ENCODE measurements at places on chromosomes 6 and 20.
A peak's percentile ranks its signal among the peaks of the same experiment; 100 is the strongest.

GRCh38 chr6:47403801-47404200 lies 73.8 kb upstream of the CD2AP start:
- no peak for DNase-seq

DNA sequence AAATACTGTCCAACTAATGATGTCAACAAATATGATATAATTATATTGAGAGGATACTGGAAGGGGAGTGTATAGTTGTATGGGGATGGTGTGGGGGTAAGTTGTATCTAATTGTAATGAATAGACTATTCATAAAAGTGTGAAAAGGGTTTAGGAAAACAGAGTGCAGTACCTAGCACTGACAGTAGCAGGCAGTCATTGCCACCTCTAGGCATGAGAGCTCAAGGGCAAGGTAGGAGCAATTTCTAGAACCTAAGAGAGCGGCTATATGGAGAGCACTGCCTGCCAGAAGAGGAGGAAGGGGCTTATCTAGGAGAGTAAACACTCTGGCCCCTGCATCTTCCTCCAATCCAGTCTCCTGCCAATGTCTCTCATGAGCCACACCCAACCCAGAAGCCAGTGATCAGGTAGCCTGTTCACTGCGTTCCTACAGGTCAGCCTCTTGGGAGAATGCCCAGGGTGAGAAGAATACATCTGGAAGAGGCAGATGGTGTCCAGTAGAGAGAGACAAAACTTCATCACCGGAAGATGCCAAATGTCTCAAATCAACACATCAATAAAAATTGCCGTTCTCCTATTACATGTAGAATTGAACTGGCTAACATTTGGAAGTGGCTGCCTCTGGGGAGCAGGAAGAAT lies 200.0 kb downstream of the LY86 start:
- no peak for DNase-seq

DNA sequence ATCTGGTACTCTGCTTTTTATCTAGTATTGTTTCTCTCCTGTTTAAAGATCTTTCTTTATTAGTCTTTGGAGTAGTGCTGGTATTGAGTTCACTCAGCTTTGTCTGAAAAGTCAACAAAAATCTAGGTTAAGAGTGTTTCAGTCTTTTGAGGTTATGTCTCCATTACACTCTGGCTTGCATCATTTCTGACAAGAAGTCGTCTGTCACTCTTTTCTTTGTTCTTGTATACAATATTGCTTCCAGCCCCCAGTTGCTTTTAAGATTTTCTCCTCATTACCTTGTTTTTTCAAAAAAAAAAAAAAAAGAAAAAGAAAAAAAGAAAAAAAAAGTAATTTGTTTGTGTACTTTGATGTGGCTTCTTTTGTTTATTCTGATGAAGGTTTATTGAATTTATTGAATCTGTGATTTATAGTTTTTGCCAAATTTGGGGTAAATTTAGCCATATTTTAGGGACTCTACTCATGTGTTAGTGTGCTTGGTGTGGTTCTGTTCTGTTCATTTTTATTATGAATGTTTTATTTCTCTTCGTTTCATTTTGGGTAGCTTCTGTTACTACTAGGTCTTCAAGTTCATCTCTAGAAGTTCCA lies 408.9 kb downstream of the CDKAL1 start:
- DNase-seq, result no peak

- no peak for DNase-seq
Measured at GRCh38 chr20:62298577-62299249, 4.1 kb upstream of the ADRM1 start.

- DNase-seq, result no peak
Measured at GRCh38 chr6:44539701-44540355, 152.3 kb downstream of the CDC5L start.

- peak; percentile 12 for DNase-seq
Measured at GRCh38 chr6:12957321-12958051, 240.9 kb downstream of the PHACTR1 start.

- DNase-seq, result no peak
Measured at GRCh38 chr20:47666304-47666703, 119.0 kb downstream of the SULF2 start.

- no peak for DNase-seq
Measured at GRCh38 chr6:134936476-134936875, 13.4 kb downstream of the ALDH8A1 start.

- DNase-seq, result no peak
Measured at GRCh38 chr20:32112841-32113240, 3.3 kb downstream of the TM9SF4 start.

GRCh38 chr6:100296810-100297544 lies 167.7 kb downstream of the SIM1 start:
- no peak for DNase-seq

DNA sequence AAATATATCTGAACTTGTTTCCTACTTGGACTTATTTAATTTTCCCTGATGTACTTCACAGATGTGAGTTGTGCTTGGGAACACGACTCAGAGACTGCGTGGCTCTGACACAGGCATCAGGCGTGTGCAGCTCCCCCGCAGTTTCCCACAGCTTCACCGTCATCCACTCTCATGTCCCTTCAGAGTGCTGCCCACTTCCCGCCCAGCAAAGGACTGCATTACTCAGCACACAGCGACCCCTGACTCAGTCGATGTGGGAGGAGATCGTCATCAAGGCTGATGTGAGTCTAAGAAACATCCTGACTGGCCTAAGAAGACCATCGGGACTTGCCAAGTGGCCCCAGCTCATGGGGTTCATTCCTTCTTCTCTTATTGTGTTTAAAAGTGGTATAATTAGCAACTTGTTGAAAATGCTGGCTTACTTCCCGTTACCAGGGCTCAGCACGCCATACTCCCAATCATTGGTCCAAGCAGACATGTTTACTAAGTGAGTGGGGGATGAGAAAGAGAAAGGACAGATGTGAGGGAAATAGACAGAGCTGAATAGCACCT lies 539.4 kb upstream of the JARID2 start:
- no peak for DNase-seq

DNA sequence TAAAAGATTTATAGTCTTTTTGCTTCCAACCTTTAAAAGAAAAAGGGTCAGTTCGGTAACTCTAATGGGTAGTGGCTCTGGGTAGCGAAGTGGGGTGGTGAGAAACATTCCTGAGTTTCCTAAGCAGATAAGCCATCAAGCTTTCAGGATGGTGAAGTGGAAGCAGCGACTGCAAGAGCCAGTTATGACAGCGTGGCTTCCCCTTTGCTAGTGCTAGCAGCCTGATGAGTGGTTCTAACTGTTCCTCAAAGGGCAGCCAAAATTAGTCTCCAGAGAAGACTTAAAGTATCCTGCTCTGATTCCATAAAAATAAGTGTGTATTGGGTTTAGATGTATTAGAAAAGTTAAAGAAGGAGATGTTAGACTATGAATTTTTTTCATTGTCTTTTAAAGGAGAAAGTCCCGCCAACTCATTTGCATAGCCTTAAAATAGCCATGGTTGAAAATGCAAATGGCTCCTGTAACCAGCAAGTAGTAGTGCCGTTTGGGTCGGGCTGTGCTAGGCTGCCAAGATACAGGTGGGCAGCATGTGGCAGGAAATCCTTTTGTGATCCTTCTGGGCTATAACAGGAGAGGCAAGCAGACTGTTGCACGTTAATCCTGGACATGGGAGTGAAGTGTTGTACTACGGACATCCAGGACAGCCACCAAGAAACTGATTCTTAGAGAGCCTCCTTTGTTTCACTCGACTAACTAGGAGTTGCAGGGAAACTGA lies 18.0 kb downstream of the ELOVL2 start:
- no peak for DNase-seq

DNA sequence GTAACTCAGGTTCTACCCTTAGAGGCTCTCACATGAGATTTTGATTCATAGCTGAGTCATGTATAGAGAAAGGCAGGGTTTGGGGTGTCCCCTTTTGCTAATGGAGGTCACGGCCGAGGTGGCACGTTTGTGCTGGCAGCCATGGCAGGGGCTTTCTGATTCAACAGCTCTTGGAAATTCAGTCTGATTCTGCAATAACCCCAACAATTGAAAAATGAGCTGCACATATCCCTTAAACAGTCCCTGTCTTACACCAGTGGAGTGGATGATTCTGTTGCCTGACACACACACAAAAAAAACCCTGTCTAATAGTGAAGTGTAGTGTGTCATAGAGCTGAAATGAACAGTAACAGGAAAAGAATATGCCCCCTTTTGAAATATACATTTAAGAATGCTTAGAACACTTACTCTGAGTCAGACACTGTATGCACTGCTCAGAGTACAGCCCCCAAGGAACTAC lies 40.4 kb upstream of the ARG1 start:
- DNase-seq, result no peak

DNA sequence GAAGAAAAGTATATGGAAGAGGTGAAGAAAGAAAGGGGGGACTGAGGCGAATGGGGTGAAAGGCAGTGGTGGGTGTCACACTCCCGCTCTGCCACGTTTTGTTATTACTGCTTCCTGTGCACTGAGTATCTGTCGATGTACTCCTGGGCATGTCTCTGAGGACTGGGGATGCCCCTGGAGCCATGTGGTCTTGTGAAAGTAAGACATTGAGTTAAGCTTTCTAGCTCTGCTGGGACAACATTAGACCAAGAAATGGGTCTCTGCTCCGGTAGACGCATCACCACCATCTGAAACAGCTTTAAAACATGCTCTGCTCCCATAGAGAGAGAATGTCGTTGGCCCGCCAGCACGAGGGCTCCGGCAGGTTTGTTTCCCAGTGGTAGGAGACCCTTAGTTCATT lies 40.0 kb downstream of the IRF4 start:
- no peak for DNase-seq

GRCh38 chr6:158633127-158633526 lies 11.4 kb downstream of the DYNLT1 start:
- DNase-seq, result no peak

DNA sequence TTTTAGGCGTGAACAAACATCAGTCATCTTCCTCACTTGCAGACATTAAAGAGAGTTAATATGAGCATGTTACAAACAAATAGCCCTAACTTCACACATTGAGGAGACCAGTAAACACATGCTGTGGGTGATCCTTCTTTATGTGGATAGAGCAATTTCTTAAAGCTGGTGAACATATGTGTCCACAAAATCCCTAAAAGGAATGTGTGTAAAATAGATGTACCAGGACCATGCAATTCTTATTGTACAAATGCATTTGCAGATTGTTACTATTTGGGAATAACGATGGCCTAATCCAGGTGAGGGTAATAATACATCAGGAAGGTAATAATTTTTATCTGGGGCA lies 228.9 kb downstream of the ALDH8A1 start:
- no peak for DNase-seq
